ENCODE measurements at places on chromosomes 5 and 9. TPM values are rescaled to one million over a fixed set of nuclear protein-coding genes. Genes with fewer than 3 reads are reported as not detected.
A peak's percentile ranks its signal among the peaks of the same experiment; 100 is the strongest.

- DNase-seq = no peak
- H3K36me3 ChIP-seq = no peaks in the 10 kb centered on the region
- no peak overlapping the region for H3K4me3 ChIP-seq
- no peaks in the 10 kb centered on the region for H3K4me1 ChIP-seq
- peaks cover 5% of the 10 kb centered on the region for H3K27me3 ChIP-seq
Measured at GRCh38 chr5:151345808-151346478, 1.4 kb downstream of the SLC36A2 start.

GRCh38 chr5:10637944-10638343 lies 74.1 kb downstream of the ANKRD33B start:
- no peak overlapping the region for H3K4me3 ChIP-seq
- DNase-seq = no peak
- H3K4me1 ChIP-seq = peaks cover 32% of the 10 kb centered on the region
- H3K27me3 ChIP-seq = no peaks in the 10 kb centered on the region
- no peak overlapping the region for H3K27ac ChIP-seq

DNA sequence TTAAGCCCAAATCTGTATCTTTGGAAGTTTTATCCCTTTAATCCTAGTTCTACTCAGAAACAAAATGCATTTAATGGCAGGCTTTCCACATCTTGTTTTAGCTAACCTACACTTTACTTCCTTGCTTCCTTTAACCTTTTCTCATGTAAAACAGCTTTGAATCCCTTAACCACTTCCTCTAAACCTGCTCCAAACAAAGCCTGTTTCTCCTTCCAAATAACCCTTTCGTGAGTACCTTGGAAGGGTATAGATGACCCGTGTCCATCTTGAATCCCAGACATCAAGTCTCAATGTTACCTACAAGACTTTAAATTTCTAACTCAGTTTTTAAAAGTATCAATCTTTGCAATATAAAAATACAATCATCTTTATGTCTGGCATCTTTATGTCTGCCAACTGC lies 78.4 kb downstream of the DROSHA start:
- no peak overlapping the region for H3K4me3 ChIP-seq
- H3K27me3 ChIP-seq = no peaks in the 10 kb centered on the region
- H3K36me3 ChIP-seq = peaks cover 30% of the 10 kb centered on the region
- no peak for DNase-seq
- no peak overlapping the region for H3K27ac ChIP-seq

DNA sequence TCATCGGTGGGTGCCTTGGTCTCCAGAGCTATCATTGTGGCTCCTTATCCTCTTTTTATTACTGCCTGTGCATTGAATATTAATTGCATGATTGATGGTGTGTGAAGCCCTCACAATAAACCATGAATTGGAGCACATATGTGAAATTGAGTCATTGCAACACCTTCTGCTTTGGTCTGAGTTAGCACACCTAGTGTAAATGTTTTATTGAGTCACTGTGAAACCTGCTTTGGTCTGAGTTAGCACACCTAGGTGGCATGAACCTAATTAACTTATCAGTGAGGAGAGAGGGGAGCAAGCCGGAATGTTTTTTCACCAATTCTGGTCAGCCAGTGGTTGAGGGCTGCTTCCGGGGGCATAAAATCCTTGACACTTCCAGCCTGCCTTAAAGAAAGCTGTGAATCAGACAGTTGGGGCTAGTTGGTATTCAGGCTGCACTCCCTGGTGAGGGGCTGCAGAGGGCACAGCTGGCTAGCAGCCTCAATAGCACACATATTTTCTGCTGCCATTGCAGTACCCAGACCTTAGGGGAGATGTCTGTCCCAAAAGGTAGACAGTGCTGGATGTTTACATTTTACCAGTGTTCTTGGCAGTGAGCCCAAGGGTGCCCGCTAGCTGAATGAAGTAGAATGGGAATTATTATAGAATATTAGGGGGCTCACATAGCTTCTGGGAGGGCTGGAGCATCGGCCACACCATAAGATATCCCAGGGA lies 76.5 kb upstream of the GOLM1 start:
- H3K27ac ChIP-seq = no peak overlapping the region
- no peaks in the 10 kb centered on the region for H3K4me1 ChIP-seq
- DNase-seq = no peak
- no peaks in the 10 kb centered on the region for H3K27me3 ChIP-seq
- H3K36me3 ChIP-seq = no peaks in the 10 kb centered on the region

DNA sequence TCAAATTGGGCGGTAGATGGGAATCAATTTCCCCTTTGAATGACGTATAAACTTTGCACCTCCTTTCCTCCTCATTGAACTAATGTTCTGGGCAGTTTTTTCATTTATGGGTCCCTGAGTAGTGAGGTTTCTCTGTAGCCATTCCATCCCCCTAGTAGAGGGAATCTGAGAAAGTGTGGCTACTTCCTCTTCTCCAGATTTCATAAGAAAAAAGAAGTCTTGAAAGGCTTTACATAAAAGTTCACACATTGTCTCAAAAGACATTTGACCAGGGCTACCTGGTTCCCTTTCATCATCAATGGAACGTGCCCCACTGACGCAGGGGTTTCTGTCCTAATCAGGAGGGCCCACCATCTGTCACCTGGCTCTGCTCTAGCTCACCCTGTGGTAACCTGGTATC lies 57.3 kb downstream of the CTSL start:
- no peak overlapping the region for H3K4me3 ChIP-seq
- no peak overlapping the region for H3K27ac ChIP-seq
- no peak for DNase-seq
- H3K27me3 ChIP-seq = no peaks in the 10 kb centered on the region

DNA sequence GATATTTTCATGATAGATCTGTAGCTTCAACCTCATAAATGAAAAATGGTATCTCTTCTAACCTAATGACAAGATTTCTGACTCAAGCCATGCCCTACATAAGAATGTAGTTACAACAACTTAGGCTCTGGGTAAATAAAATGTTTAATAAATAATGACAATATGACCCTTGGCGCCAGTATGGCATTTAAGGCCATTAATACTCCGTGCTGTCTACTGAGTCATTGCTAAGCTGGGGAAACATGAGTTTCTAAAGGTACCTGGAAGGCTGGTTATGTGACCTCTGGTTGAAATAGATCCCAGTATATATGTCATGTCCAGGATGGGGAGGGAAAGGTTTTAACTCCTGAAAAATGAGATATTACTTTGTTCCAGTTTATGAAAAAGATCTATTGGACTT lies 58.0 kb upstream of the CEMIP2 start:
- H3K4me1 ChIP-seq = no peaks in the 10 kb centered on the region
- no peak overlapping the region for H3K27ac ChIP-seq
- H3K27me3 ChIP-seq = no peaks in the 10 kb centered on the region
- no peak for DNase-seq

DNA sequence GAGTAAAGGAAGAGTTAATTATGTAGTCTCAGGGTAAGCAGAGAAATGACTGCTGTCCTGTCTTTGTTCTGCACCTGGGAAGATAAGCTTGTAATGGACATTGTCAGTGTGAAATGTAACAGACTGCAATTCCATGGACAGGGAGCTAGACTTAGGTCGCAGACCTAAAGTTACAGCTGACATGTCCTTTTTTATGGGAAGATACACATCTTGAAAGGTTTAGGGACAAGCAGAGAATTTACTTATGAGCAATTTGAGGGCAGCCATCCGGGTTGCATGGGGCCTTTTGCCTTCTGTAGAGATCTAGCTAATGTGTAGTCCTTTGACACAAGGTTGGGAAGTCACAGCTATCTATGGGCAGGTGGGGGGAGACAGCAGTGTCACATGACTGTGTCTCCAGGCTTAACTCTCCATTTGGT lies 85.7 kb downstream of the SERINC5 start:
- no peak for DNase-seq
- H3K36me3 ChIP-seq = peaks cover 2% of the 10 kb centered on the region
- no peaks in the 10 kb centered on the region for H3K4me1 ChIP-seq
- H3K27ac ChIP-seq = no peak overlapping the region

- H3K27ac ChIP-seq = no peak overlapping the region
- peaks cover 7% of the 10 kb centered on the region for H3K4me1 ChIP-seq
- no peak for DNase-seq
- no peak overlapping the region for H3K4me3 ChIP-seq
- no peaks in the 10 kb centered on the region for H3K27me3 ChIP-seq
- peaks cover 95% of the 10 kb centered on the region for H3K36me3 ChIP-seq
Measured at GRCh38 chr5:151104795-151105194, 24.0 kb upstream of the TNIP1 start.

DNA sequence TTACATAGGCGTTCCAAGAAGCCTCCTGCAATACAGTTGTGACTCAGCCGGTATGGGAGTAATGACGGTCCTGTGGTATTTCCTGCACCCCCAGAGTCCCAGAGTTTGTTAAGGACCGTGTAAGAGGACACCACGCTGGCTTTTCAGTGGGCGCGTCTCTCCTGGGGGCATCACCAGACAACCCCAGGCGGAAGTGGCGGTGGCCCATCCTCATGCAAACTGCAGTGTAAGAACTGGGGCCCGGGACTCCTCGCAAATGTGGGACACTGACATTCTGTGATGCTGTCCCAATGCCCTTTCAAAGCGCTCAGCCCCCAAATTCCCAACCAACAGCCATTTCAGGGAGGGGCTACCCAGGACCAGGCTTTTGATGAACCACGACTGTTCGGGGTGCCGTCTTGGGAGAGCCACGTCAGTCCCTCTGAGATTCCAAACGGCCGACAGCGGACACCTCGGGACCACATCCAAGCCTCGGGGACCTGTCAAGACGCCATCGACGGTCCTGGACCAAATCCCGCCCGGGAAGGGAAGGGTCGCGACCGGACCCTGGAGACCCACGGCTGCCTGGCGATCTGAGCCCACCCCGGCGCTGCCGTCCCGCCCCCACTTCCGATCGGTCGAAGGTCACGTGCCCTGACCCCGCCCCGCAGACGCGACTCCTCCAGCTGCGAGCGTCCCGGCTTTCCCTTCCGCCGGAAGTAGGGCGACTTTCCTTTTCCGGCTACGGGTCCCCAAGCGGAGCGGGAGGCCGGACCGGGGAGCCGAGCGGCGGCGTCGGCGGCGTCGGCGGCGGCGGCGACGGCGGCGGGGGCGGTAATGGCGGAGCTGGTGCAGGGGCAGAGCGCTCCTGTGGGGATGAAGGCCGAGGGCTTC lies at the start of gene FUBP3:
FUBP3 (plus strand) TSS at position 713 of the 873 bp plus-strand sequence; CDS start at position 817, 104 bp downstream.
- no peaks in the 10 kb centered on the region for H3K27me3 ChIP-seq
- H3K4me3 ChIP-seq = peak within 1 kb of the TSS; percentile 95
- H3K36me3 ChIP-seq = no peaks in the 10 kb centered on the region
- peak within 1 kb of the TSS; percentile 84 for H3K27ac ChIP-seq
- peaks cover 17% of the 10 kb centered on the region for H3K4me1 ChIP-seq

GRCh38 chr5:156020647-156021046 lies 306.3 kb upstream of the SGCD start:
- no peak overlapping the region for H3K4me3 ChIP-seq
- no peaks in the 10 kb centered on the region for H3K27me3 ChIP-seq
- no peak for DNase-seq
- H3K27ac ChIP-seq = no peak overlapping the region
- no peaks in the 10 kb centered on the region for H3K36me3 ChIP-seq
- no peaks in the 10 kb centered on the region for H3K4me1 ChIP-seq

DNA sequence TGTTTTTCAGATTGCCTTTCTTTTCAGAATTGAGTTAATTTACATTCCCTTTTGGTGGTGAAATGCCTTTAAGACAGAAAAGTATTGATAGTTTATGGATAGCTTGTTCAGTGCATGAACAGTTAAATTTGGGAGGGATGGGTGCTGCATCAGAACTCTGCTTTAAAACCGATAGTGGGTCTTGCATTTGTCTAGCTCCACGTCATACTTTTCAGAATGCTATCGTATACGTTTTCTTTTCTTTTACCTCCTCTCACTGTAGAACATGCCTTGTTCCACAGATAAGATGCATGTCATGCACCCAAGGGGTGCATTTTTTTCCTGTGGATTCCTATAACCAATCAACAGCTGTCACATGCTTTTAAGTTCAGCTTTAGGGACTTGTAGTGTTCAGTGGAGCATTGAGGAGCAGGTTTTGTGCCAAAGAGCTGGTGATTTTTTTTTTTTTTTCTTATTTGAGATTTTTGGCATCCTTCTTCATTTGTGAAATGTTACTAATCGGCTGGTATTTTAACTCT lies 2.3 kb downstream of the SLC44A1 start:
- no peaks in the 10 kb centered on the region for H3K27me3 ChIP-seq
- DNase-seq = no peak
- no peak overlapping the region for H3K27ac ChIP-seq
- H3K4me3 ChIP-seq = no peak overlapping the region
- H3K36me3 ChIP-seq = no peaks in the 10 kb centered on the region

DNA sequence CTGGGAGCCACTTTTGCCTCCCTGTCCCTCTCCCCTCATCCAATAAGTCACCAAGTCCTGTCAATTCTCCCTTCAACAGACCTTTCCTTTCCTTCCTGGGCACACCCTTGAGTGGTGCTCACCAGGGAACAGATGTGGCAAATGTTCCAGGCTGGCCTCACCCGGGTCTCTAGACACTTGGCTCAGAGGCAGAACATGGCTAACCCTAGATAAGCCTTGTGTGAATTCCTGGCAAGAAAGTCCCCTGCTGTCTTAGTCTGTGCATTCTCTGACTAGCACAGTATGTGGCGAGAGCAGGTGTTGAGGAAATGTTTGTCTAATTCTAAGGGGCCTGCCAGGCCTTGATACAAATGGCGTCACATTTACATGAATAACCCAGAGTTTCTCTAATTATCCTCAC lies 41.2 kb upstream of the PTGS1 start:
- DNase-seq = no peak
- H3K27me3 ChIP-seq = no peaks in the 10 kb centered on the region

GRCh38 chr5:134086943-134087305 lies 27.6 kb upstream of the TCF7 start:
- no peak overlapping the region for H3K4me3 ChIP-seq
- no peaks in the 10 kb centered on the region for H3K27me3 ChIP-seq
- H3K27ac ChIP-seq = peak overlapping the region; percentile 52
- no peaks in the 10 kb centered on the region for H3K36me3 ChIP-seq
- H3K4me1 ChIP-seq = peaks cover 54% of the 10 kb centered on the region
- peak; percentile 88 for DNase-seq

DNA sequence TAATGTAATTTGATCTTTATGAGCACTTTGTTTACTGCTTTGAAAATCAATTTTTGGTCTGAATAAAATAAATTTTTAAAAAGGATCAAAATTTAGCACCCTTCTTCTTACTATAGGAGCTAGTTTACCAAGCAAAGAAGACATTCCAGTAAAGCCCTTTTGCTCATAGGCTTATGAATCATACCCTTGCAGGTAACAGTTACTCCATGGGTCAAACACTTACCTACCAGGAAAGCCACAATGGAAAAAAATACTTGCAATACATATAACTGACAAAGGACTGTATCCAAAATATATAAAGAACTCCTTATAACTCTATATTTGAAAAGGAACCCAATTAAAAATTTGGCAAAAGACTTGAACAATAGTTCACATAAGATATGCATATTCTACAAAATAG lies 66.6 kb downstream of the SHOC1 start:
- no peak overlapping the region for H3K27ac ChIP-seq
- H3K4me3 ChIP-seq = no peak overlapping the region
- no peaks in the 10 kb centered on the region for H3K27me3 ChIP-seq
- no peaks in the 10 kb centered on the region for H3K36me3 ChIP-seq

The CDO1 gene
- total RNA-seq = not detected

The PDLIM4 gene
- total RNA-seq = not detected

The FOXD4L3 gene
- not detected for total RNA-seq

The SPINK5 gene
- not detected for total RNA-seq

The SRD5A1 gene
- total RNA-seq = 11.0 TPM

The PDCD1LG2 gene
- 0.16 TPM for total RNA-seq

The RASEF gene
- total RNA-seq = not detected

The PLAC8L1 gene
- total RNA-seq = 0.45 TPM

The PAEP gene
- total RNA-seq = not detected

The TPPP gene
- 1.3 TPM for total RNA-seq

The SH3GL2 gene
- total RNA-seq = not detected

The ARL10 gene
- total RNA-seq = 6.8 TPM

The PCDHGB2 gene
- 1.5 TPM for total RNA-seq
